Neural crest cell (in vitro differentiated cells): ENCODE measurements at places on chromosomes 16 and 17. TPM values are rescaled to one million over a fixed set of nuclear protein-coding genes. Genes with fewer than 3 reads are reported as not detected.

- H3K4me1 ChIP-seq = peaks cover 4% of the 10 kb centered on the region
- peak overlapping the region; percentile 66 for H3K4me3 ChIP-seq
- H3K27ac ChIP-seq = no peak overlapping the region
- peaks cover 6% of the 10 kb centered on the region for H3K27me3 ChIP-seq
- peak; percentile 74 for DNase-seq
- H3K36me3 ChIP-seq = no peaks in the 10 kb centered on the region
Measured at GRCh38 chr17:1203111-1203966, 23.6 kb upstream of the ABR start.

DNA sequence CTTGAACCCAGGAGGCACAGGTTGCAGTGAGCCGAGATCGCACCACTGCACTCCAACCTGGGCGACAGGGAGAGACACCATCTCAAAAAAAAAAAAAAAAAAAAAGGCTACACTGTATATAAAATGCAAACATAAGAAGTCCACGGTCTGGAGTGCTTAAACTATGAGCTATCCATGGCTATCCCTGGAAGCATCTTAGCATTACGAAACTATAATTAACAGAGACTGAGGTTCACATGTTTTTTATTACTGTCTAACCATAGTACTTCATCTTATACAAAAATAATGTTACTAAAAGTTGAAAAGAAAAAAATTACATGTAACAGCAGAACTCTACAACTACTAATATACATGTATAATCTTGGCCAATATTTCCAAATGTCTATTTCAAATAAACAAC, 32.8 kb downstream of the HELZ start:
- H3K4me1 ChIP-seq = peaks cover 7% of the 10 kb centered on the region
- no peak overlapping the region for H3K4me3 ChIP-seq
- no peaks in the 10 kb centered on the region for H3K27me3 ChIP-seq
- H3K27ac ChIP-seq = no peak overlapping the region

C16orf86 gene
- total RNA-seq = 1.7 and 2.0 TPM in 2 replicates

ZNF778 gene
- 13.7 and 15.5 TPM in 2 replicates for total RNA-seq

DNA sequence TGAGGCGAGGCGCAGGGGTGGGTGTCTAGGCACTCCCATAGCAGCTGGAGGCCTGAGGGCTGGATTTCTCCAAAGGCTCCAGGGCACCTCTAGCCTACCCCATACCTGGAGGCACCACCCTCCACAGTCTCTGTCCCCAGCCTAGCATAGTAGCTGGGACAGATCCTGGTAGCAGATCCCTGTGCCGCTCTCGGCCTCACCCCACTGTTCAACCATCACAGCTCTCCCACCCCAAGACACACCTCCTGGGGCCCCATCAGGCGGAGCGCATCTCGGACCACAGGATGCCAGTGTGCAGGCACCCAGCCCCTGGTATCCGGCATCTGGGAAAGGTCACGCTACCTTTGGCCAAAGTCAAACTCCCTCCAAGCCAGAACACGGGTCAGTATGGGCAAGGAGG, 7.1 kb downstream of the BTBD17 start:
- no peak overlapping the region for H3K4me3 ChIP-seq
- no peak overlapping the region for H3K27ac ChIP-seq
- H3K27me3 ChIP-seq = peaks cover 86% of the 10 kb centered on the region
- H3K4me1 ChIP-seq = peaks cover 15% of the 10 kb centered on the region
- peaks cover 2% of the 10 kb centered on the region for H3K36me3 ChIP-seq

ZNF768 gene
- total RNA-seq = 64.0 and 68.5 TPM in 2 replicates

- H3K27me3 ChIP-seq = peaks cover 5% of the 10 kb centered on the region
- no peak for DNase-seq
- H3K4me1 ChIP-seq = no peaks in the 10 kb centered on the region
- no peaks in the 10 kb centered on the region for H3K36me3 ChIP-seq
Measured at GRCh38 chr16:66049865-66050264, 316.6 kb upstream of the CDH5 start.

GRCh38 chr17:55093353-55093752, 124.8 kb downstream of the STXBP4 start:
- DNase-seq = no peak
- H3K27ac ChIP-seq = no peak overlapping the region
- no peak overlapping the region for H3K4me3 ChIP-seq
- H3K36me3 ChIP-seq = peaks cover 3% of the 10 kb centered on the region

- peak overlapping the region; percentile 23 for H3K4me3 ChIP-seq
- H3K27me3 ChIP-seq = no peaks in the 10 kb centered on the region
- H3K27ac ChIP-seq = peak overlapping the region; percentile 92
Measured at GRCh38 chr16:53071748-53072301, 17.0 kb downstream of the CHD9 start.

DNA sequence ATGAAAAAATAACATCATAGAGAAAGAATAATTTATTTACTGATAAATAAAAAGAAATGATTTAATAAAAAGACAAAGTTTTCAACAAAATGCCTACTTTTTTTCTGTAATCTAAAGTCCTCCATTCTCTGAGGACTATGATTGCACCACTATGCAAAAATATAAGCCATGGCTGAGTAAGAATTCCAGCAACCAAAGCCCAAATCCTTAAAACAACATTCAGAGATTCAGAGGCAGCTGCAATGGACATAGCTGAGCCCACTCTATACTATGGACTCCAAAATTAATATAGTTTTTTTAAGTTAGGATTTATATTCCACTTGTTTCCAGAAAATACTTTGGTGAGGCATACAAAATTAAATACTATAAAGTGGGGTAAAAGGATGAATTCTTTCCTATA, 169.5 kb upstream of the C17orf78 start:
- H3K4me3 ChIP-seq = no peak overlapping the region
- H3K27me3 ChIP-seq = no peaks in the 10 kb centered on the region
- peaks cover 5% of the 10 kb centered on the region for H3K4me1 ChIP-seq
- peaks cover 24% of the 10 kb centered on the region for H3K36me3 ChIP-seq
- H3K27ac ChIP-seq = no peak overlapping the region

DNA sequence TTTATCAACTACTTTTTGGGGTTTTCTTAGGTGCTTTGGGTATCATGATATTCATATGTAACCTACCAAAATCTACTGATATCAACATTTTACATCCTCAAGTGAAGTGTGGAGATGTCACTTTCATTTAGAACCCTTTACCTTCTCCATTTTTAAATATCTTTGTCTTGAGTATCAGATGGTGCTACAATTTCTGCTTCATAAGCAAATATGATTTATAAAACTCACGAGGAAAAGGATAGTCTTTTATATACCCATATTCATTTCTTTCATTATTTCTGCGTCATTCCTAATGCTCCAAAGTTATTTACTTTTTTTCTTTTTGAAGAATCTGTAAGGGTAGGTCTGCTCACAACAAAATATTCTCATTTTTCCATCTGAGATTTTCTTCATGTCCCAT, 991.7 kb downstream of the CDH11 start:
- no peak overlapping the region for H3K4me3 ChIP-seq
- DNase-seq = no peak
- no peaks in the 10 kb centered on the region for H3K36me3 ChIP-seq
- H3K27me3 ChIP-seq = no peaks in the 10 kb centered on the region
- H3K4me1 ChIP-seq = peaks cover 3% of the 10 kb centered on the region

- H3K4me3 ChIP-seq = no peak overlapping the region
- peaks cover 15% of the 10 kb centered on the region for H3K27me3 ChIP-seq
- DNase-seq = no peak
- H3K27ac ChIP-seq = no peak overlapping the region
Measured at GRCh38 chr17:68297195-68297594, 5.9 kb downstream of the ARSG start.

DNA sequence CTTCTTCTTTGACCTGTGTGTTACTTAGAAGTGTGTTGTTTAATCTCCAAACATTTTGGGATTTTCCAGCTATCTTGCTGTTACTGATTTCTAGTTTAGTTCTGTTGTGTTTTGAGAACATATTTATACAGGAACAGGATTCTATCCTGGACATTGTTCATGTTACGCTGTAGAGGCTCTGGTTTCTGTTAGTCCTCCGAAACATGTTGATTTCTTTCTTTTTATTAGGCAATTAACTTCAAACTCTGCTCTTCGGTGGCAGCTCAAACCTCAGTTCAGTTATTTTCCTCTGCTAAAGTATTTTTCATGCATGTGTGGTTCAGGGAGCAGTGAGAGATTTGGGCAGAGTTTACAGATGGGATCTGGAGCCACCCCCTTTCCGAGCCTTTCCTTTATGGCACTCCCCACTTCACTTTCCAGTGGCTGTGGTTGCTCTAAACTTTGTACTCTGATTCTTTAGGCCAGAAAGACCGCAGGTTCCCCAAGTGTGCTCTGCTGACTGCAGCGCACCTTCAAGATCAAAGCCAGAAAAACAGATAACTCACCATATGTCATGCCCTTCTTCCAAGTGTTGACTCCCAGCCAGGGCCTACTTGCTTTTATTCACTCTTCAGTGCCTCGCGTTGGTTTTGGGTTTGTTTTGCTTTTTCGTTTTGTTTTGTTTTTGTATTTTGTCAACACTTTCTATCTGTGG, 77.6 kb upstream of the KSR1 start:
- H3K4me1 ChIP-seq = peaks cover 25% of the 10 kb centered on the region
- H3K4me3 ChIP-seq = no peak overlapping the region
- no peak overlapping the region for H3K27ac ChIP-seq

CKLF gene
- total RNA-seq = 48.8 and 51.2 TPM in 2 replicates

DNA sequence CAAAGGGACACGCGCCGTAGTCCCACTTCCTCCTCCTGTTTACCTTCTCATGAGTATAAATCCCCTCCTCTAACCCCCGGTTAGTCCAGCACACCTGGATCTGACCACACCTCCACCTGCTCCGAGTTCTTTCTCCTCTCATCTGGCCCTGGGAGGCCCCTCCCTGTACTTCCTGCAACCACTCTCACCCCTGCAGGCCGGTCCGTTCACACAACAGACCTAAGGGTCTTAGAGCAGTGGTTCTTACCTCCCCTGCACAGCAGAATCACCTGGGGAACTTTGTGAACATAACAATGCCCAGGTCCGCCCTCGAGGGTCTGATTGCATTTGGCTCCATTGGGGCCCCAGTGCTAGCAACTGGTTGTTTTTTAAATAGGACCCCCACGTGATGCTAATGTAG, 24.8 kb downstream of the TMEM114 start:
- H3K4me1 ChIP-seq = peaks cover 13% of the 10 kb centered on the region
- no peak overlapping the region for H3K4me3 ChIP-seq
- no peak overlapping the region for H3K27ac ChIP-seq
- no peaks in the 10 kb centered on the region for H3K36me3 ChIP-seq
- peaks cover 4% of the 10 kb centered on the region for H3K27me3 ChIP-seq
- DNase-seq = no peak

ITGAD gene
- not detected in 2 replicates for total RNA-seq

PLA2G10 gene
- total RNA-seq = not detected in 2 replicates

APOBR gene
- total RNA-seq = 0.14 TPM in 1 of 2 replicates, not detected in the other

GRCh38 chr16:69182730-69183416, 4.1 kb upstream of the SNTB2 start:
- peaks cover 2% of the 10 kb centered on the region for H3K36me3 ChIP-seq
- no peaks in the 10 kb centered on the region for H3K27me3 ChIP-seq
- H3K27ac ChIP-seq = no peak overlapping the region
- H3K4me1 ChIP-seq = peaks cover 15% of the 10 kb centered on the region
- no peak for DNase-seq

HLF gene
- total RNA-seq = not detected in 2 replicates

ADGRG3 gene
- not detected in 2 replicates for total RNA-seq

DNA sequence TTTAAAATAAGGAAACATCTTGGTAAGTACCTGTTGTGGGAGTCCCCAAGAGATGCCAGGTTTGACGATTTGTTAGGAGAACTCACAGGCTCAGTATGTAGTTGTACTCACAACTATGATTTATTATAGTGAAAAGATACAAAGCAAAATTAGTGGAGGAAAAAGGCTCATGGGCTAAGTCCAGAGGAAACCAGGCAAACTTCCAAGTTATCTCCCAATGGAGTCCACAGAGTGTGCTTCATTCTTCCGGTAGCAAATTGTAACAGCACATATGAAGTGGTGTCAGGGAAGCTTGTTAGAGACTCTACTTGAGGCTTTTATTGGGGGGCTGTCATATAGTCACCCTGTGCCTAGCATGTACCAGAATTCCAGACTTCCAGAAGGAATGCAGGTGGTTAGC, 2.3 kb downstream of the DDX19A start:
- H3K4me1 ChIP-seq = peaks cover 21% of the 10 kb centered on the region
- no peak for DNase-seq
- no peaks in the 10 kb centered on the region for H3K27me3 ChIP-seq

DNA sequence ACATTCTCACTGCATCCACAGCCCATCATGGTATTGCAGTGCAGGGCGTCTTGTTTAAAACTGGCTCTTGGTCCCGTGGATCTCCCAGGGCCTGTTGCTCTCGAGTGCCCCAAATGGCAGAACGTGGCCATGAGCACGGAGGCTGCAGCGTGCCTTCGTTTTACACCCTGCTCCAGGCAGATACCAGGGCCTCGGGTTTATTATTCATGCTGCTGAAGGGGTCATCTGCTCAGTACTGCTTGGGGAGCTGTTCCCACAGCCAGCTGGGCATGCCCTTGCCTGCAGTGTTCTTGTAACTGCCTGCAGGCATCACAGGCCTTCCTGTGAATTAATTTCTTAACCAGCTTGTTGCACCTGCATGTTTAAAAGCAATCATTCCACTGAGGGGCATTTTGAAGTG, 129.7 kb upstream of the CHMP6 start:
- no peak overlapping the region for H3K4me3 ChIP-seq
- H3K27me3 ChIP-seq = no peaks in the 10 kb centered on the region
- DNase-seq = peak; percentile 30

DNA sequence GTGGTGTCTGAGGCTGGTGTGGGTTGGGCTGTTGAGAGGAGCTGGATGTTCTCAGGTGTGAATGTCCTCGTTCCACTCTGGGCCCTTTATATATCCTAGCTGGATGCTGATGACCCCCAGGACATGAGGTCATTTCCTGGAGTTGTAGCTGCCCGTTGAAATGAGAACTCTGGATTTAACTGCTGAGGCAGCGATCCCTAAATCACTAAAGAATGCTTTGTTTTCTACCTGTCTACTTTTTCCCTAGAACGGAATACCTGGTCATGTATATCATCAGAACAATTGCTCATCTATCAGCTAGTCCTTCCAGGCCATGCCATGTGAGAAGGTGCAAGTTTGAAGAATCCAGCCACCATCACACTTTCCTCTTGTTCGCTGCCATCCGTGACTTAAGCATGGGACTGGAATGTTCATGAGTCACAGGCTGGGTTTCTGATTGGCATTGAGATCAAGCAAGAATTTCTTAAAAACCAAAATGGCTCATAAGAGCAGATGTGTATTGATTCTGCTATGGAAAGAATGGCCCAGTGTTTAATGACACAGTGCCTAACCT, at the start of gene KRTAP2-3:
TSS of gene KRTAP2-3 (minus strand) at position 63 of the 553 bp plus-strand sequence. CDS start 64 bp downstream, outside the sequence.
- H3K4me1 ChIP-seq = peaks cover 8% of the 10 kb centered on the region
- no peaks in the 10 kb centered on the region for H3K36me3 ChIP-seq
- H3K27ac ChIP-seq = no peak within 1 kb of the TSS

PIRT gene
- total RNA-seq = 0.07 and 0.09 TPM in 2 replicates

GRCh38 chr16:89525146-89525913, 17.1 kb downstream of the SPG7 start:
- H3K4me3 ChIP-seq = no peak overlapping the region
- no peak for DNase-seq
- H3K4me1 ChIP-seq = no peaks in the 10 kb centered on the region

CDRT15 gene
- not detected in 2 replicates for total RNA-seq

GRCh38 chr16:86931410-86931941, 353.1 kb downstream of the FOXL1 start:
- no peak overlapping the region for H3K27ac ChIP-seq
- H3K4me1 ChIP-seq = peaks cover 23% of the 10 kb centered on the region
- no peaks in the 10 kb centered on the region for H3K36me3 ChIP-seq
- no peaks in the 10 kb centered on the region for H3K27me3 ChIP-seq

SMIM36 gene
- total RNA-seq = not detected in 2 replicates

GRCh38 chr16:84013787-84014569, 28.6 kb downstream of the SLC38A8 start:
- H3K4me3 ChIP-seq = no peak overlapping the region
- H3K27ac ChIP-seq = no peak overlapping the region

PRR29 gene
- 0.82 and 1.4 TPM in 2 replicates for total RNA-seq

GRCh38 chr17:82020572-82021106, 2.0 kb downstream of the CENPX start:
- no peaks in the 10 kb centered on the region for H3K36me3 ChIP-seq
- no peak overlapping the region for H3K27ac ChIP-seq
- H3K4me3 ChIP-seq = peak overlapping the region; percentile 97

TUFM gene
- 197 and 205 TPM in 2 replicates for total RNA-seq
